Breast epithelium (tissue), 4 donors: ENCODE measurements at places on chromosomes 5 and 9. TPM values are rescaled to one million over a fixed set of nuclear protein-coding genes. Genes with fewer than 3 reads are reported as not detected.

DNA sequence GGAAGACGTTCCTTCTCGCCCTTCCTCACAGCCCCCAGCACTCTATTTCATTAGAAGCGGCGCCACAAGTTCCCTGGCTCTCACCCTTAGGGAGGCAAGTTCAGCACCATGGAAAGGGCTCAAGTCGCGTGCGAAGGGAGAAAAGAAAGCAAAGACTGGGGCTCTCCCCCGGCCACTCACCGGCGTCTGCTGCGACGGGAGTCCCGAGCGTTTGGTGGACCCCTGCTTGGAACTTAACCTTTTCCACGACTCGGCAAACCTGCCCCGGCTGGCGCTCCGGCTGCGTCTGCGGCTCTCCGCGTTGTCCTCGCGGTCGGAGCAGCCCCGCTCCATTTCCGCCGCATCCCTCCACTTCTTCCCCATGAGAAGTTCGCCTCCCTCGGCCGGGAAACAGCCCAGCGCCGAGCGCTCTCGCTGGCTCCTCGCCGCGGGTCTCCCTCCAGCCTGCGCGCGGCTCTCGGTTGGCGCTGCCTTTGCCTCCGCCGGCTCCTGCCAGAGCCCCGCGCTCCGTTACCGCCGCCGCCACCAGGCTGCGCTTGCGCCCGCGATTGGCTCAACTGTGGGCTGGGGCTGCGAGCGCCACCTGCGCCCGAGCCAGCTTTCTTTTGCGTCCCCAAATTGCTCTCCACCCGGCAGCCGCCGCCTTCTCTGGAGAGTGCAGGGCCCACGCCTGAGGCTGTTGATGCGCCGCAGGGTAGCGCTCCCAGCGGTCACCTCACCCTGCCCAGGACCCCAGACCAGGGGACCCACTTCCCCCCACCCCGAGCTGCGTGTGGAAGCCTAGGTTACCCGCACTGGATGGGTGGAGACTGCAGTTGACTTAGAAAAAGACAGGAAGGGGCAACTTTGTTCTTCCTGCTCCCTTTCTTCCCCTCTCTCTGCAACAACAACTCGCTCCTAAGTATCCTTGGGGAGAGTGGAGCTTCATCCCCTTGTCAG lies 321.6 kb downstream of the CEMIP2 start:
- peak overlapping the region; percentile 40 for H3K4me3 ChIP-seq
- no peak for DNase-seq
- no peaks in the 10 kb centered on the region for H3K4me1 ChIP-seq
- no peaks in the 10 kb centered on the region for H3K36me3 ChIP-seq
- no peak overlapping the region for H3K27ac ChIP-seq

DNA sequence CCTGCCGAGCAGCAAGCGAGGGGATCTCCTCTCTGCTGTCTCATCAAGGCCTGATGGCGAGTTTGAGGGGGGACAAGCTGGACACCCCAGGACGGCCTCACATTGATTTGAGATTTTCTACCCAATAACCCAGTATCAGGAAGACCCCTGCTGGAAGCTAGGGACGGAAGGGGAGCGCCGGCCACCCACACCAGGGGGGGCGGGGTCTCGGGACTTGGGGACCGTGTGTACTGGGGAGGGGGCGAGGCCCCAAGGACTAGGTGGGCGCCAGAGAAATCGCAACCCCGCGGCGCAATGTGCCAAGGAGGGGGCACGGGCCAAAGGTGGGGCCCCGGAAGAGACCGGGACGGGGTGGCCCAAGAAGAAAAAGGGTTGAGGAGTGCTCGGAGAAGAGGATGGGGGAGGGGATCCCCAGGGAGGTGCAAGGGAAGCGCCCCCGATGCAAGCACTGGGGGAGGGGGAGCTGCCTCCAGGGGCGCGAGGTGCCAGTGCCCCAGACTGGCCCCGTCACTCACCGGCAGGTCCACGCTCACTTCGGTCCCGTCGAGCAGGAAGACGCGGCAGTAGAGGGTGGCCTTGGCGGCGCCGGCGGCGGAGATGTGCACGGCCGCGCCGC lies 1.1 kb downstream of the EPB41L4B start:
- peak overlapping the region; percentile 66 for H3K27ac ChIP-seq
- no peaks in the 10 kb centered on the region for H3K27me3 ChIP-seq
- no peak for DNase-seq
- no peaks in the 10 kb centered on the region for H3K4me1 ChIP-seq
- peak overlapping the region; percentile 35 for H3K4me3 ChIP-seq
- H3K36me3 ChIP-seq: no peaks in the 10 kb centered on the region

GRCh38 chr9:105030285-105030684 lies 102.3 kb upstream of the ABCA1 start:
- H3K4me1 ChIP-seq: no peaks in the 10 kb centered on the region
- H3K4me3 ChIP-seq: no peak overlapping the region
- H3K27ac ChIP-seq: no peak overlapping the region
- DNase-seq: no peak
- no peaks in the 10 kb centered on the region for H3K27me3 ChIP-seq

The LHX2 gene
- total RNA-seq: not detected

GRCh38 chr5:72938206-72938605 lies 17.6 kb upstream of the FCHO2 start:
- no peak for DNase-seq
- no peak overlapping the region for H3K27ac ChIP-seq
- H3K36me3 ChIP-seq: no peaks in the 10 kb centered on the region
- no peak overlapping the region for H3K4me3 ChIP-seq
- H3K27me3 ChIP-seq: no peaks in the 10 kb centered on the region
- no peaks in the 10 kb centered on the region for H3K4me1 ChIP-seq

- no peak for DNase-seq
- no peaks in the 10 kb centered on the region for H3K36me3 ChIP-seq
- no peak within 1 kb of the TSS for H3K27ac ChIP-seq
- peak within 1 kb of the TSS; percentile 68 for H3K4me3 ChIP-seq
- no peaks in the 10 kb centered on the region for H3K4me1 ChIP-seq
Observed at GRCh38 chr5:161546470-161547301, at the start of gene GABRB2. TSS of gene GABRB2 (minus strand) at chr5:161546725. CDS start at chr5:161546643, 82 bp downstream.

GRCh38 chr9:14911046-14911445 lies 818 bp upstream of the FREM1 start:
- no peaks in the 10 kb centered on the region for H3K27me3 ChIP-seq
- H3K36me3 ChIP-seq: no peaks in the 10 kb centered on the region
- H3K27ac ChIP-seq: peak overlapping the region; percentile 52
- H3K4me1 ChIP-seq: no peaks in the 10 kb centered on the region

The DRD1 gene
- 0.33 TPM for total RNA-seq

The MCIDAS gene
- total RNA-seq: 0.73 TPM

DNA sequence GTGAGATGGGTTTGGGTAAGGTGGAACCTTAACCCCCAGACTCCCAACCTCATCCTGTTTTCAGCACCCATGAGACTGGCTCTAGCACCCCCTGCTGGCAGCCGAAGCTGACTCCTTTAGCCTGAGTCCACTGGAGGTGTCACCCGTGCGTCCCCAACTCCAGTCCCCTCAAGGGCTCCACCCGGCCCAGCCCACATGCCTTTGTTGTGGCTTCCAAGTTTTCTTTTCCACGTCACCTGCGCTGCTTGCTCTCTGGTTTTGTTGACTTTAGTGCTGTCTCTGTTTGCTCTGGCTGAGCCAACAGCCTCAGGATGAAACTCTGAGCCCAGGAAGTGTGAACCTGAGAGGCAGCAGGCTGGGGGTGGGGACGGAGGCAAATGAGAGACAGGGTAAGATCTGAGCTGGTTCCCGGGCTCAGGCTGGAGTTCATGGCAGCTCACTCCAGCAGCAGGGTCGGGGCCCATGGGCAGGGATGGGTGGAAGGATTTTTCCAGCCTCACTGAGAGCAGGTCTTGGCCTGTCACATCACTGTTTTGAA lies 13.2 kb upstream of the AQP7 start:
- no peaks in the 10 kb centered on the region for H3K36me3 ChIP-seq
- peak; percentile 80 for DNase-seq
- H3K4me3 ChIP-seq: no peak overlapping the region
- H3K27me3 ChIP-seq: no peaks in the 10 kb centered on the region
- peaks cover 6% of the 10 kb centered on the region for H3K4me1 ChIP-seq
